Posterior vena cava (tissue), 2 donors: ENCODE measurements at places on chromosomes 7 and 10.

- no peak for DNase-seq
Observed at GRCh38 chr7:46993396-46993795, 588.5 kb downstream of the TNS3 start.

GRCh38 chr10:120607016-120607709, 150.1 kb downstream of the PLPP4 start:
- DNase-seq, result no peak

DNA sequence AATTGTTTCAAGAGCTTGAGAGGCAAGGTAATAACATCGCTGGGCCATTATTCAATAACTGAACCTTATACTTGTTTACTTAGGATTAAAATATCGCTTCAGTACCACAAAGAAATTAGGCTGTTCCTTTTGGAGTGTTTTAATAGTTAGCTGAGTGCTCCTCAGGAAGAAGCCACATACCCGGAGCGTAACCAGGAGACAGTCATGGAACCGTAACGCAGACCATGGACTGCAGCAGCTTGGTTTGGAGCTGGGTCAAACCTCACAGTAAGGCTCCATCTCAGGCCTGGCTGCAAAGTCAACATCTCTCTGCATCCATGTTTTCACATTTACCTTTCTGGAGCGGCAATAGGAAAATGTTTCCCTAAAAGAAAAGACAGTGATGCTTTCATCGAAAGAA, 599.0 kb downstream of the TNS3 start:
- no peak for DNase-seq

DNA sequence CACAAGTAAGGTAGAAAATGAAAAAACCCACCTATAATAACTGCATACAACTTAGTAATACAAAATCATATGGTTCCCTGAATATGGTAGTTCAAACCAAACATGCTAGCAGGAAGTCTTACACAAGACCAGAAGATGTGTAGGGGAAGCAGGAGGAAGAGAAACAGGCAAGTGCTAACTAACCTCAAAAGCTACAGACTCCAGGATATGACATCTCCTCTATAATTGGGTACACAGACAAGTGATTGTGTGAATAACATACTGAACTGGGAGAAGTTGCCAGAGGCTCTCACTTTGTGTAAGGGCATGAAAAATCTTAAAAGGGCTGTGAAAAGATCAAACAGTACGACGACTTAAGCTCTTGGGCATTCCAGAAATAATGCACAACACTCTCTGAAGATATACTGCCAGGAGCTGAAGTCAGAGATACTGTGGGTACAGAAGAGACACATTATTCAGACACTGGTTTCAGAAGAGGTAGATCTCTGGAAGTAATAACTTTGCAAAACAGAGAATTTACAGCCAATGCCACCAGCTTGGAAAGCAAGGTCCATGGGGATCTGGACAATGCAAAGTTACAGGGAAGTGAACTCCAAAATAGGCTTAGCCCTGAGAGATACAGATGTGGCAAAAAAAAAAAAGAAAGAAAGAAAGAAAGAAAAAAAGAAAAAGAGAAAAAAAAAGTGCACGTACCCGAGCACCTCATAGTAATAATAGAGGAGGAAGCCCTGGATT, 767.2 kb downstream of the TNS3 start:
- DNase-seq, result no peak

- DNase-seq, result no peak
Observed at GRCh38 chr10:3077940-3078630, 10.7 kb downstream of the PFKP start.

- DNase-seq, result no peak
Observed at GRCh38 chr7:45252857-45253256, 95.3 kb downstream of the RAMP3 start.

GRCh38 chr10:79239275-79239779, 107.9 kb upstream of the PPIF start:
- peak; percentile 88 for DNase-seq

GRCh38 chr10:103192451-103193106, 493 bp downstream of the NT5C2 start:
- peak; percentile 96 for DNase-seq

DNA sequence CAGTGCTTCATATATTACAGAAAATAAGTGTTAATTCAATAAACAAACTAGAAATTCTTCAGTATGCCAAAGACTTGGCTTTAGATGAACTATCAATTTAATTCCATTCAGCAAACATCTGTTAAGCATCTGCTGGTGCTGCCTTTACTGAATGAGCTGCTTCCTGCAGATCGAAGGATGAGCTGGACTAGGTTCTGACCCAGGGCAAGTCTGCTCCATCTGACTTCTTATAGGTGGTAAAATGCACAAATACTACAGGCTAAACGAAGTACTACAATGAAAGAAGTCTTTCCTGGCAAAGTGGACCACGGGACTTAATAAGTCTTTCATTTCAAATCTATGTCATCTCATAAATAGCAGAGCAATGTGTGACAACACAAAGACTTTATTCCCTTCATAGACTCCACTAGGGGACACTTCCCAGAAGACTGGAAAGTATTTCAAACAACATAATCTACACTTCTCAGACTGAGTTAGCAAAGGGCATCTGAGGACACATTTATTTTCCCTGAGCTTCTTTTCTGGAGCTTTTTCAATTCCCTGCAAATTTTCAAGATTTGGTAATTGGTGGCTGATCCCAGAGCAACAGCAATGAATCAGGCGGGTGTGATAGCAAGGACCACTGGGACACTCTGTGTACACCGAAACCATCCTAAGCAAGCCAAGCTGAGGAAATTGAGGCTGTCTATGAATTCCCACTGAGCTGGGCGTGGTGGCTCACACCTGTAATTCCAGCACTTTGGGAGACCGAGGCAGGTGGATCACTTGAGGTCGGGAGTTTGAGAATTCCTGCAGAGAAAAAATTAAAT, 108.9 kb upstream of the FRMD4A start:
- no peak for DNase-seq

DNA sequence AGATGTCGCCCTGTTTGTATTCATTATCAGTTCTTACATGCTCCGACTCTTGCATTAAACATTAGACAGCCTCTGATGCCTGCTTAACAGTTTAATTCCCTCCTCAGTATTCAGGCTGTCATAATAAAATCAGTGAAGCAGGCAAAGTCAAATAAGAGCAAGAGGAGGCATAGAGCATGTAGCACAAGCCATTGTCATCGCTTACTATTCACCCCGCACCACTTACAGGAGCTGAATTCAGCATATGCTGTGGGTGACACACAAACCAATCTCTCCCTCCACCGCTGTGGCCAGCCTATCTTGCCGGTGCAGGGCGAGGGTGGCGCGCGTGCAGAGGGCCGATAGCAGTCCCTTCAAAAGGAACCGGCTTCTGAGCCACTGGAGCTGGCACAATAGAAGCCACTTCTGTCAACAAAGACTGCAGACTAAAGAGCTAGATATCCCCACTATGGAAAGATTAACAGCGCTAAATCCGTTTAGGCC, 433.2 kb upstream of the MGMT start:
- no peak for DNase-seq

DNA sequence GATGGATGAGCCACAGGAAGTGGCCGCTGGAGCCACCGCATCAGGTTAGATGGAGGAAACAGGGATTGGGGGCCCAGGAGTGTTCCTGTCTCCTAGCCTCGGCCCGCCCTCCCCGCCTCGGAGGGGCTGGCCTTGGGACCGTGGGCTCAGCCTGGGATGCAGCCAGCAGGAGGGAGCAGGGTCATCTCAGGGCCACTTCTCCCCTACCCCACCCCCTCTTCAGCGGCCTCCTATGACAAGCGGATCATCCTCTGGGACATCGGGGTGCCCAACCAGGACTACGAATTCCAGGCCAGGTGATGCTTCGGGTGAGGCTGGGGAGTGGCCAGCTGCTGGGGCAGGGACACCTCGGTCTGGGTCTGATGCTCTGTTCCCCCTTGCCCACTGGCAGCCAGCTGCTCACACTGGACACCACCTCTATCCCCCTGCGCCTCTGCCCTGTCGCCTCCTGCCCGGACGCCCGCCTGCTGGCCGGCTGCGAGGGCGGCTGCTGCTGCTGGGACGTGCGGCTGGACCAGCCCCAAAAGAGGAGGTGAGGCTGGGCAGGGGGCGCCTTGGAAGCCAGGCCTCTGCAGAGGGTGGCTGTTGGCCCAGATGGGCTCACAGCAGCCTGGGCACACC, 4.7 kb downstream of the LRWD1 start:
- no peak for DNase-seq

DNA sequence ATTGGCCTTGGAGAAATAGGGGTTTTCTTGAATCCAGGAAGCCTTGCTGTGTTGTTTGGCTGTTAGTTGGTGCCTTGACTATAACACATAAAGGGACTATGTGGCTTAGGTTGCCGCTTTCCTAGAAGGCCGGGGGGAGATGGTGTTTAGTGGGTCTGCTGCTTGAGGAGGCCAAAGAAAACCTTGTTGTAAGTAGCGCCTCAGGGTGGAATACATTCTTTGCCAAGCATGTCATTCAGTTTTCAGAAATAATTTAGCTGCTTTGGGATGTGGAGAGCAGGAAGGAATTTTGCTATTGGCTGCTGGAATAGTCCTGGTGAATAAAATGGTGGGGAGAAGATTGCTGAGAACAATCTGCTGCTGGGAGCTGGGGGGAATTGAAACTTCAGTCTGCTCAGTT, 132.9 kb upstream of the WNT16 start:
- no peak for DNase-seq

GRCh38 chr7:55423891-55424290, 58.8 kb downstream of the LANCL2 start:
- no peak for DNase-seq

DNA sequence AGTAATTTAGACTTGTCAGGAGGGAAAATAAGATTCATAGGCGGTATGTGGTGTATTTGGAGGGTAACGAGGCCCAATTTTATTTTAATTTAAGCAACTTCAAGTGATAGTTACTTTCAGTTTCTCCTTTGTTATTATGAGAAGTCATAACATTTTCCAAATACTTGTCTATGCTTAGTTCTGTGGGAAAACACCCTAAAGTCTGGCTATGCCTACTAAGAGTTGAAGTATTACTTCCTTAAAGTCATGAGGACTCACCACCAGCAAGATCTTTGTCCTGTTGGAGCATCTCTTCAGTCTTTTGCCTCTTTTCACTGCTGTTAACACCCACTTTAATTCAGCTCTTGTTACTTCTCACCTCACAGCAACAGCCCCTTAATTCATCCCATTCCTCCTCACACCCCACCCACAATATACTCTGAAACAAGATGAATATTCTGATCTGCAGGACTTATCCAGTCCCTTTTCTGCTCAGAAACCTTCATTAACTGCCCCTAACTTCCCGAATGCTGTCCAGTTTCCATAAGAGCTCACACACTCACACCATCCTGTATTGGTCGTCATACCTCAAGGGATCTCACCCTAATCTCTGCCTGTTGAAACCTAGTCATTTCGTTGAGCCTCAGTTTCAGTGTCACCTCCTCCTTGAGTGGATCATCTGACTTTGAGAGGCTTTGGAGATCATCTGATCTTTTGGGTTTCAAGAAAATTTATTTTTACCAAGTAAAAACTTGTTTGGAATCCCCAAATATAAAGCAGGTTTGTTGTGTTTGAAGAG, 61.3 kb downstream of the DNAH11 start:
- no peak for DNase-seq
